Fibroblast of lung (primary cell): ENCODE measurements at places on chromosomes 2 and 18. TPM values are rescaled to one million over a fixed set of nuclear protein-coding genes. Genes with fewer than 3 reads are reported as not detected.

Gene CACNB4
- 0.66 and 2.1 TPM in 2 replicates for total RNA-seq

- H3K4me3 ChIP-seq: no peak overlapping the region
- H3K27ac ChIP-seq: no peak overlapping the region
- no peaks in the 10 kb centered on the region for H3K27me3 ChIP-seq
- DNase-seq: no peak
These were observed 25.1 kb downstream of the MARCHF7 start for GRCh38 chr2:159737292-159737916.

DNA sequence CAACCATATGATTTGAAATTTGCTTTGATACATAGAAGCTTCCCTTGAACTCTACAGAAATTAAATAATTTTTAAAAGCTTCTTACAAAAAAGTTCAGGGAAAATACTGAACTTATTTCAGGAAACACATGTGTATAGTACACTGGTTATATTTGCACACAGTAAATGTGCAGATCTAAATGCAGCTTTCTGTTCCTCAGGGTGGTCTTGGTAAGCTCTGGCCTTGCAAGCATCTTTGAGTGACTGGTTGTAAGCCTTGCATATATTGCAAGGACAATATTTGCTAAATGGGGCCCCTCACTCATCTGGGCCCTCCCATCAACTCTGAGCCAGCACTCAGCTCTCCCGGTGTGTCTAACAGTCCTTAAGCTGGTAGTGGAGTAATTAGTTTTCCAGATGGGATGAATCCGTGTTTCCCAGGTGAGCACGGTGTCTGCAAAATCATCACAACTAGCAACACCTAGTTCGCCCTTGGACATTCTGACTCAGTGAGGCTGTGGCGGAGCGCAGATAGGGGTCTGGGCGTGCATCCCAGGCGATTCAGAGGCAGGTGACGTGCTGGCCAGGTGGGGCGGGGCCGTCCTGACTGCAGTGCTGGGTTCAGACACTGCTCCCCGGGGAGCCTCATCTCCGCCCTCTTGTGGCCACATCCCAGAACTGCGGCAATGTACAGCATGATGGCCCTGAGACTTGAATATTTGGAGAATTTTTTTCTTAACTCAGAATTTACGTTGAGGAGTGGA lies 149.6 kb downstream of the MBP start:
- no peak overlapping the region for H3K27ac ChIP-seq
- no peaks in the 10 kb centered on the region for H3K36me3 ChIP-seq
- H3K27me3 ChIP-seq: no peaks in the 10 kb centered on the region

DNA sequence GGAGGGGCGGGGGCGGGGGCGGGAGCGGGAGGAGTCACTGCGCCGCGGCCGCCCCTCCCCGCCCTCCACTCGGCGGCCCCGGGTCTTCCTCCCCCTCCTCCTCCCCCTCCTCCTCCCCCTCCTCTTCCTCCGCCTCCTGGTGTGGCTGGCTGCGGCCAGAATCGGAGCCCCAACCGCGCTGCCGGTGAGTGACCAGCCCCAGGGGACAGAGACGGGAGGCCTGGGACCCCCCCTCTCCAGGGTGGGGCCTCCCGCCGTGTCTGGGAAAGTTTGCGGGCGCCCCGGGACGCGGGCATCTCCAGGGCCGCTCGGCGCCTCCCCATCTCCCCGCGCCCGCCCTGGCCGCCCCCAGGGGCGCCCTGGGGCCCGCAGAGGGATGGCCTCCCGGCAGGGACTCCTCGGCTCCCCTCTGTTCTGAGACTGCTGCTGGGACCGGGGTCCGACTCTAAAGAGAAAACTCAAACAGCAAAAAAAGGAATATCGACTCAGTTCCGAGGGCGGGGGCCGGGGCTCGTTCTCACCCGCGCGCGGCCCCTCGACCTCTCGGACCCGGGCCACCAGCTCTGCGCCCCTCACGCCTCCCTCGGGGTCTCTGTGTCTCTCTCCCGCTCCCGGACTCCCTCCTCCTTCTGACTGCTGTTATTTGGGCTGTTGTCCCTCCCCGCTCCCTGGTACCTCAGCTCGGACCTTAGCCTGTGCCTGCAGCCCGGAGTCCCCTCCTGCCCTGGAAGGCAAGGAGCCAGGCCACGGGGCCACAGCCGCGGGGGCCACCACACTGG lies at the start of gene STON1:
TSS of gene STON1 (plus strand) at position 122 of the 779 bp plus-strand sequence. CDS start 50,480 bp downstream, outside the sequence.
- peak; percentile 43 for DNase-seq
- no peaks in the 10 kb centered on the region for H3K36me3 ChIP-seq
- H3K27ac ChIP-seq: peak within 1 kb of the TSS; percentile 45
- H3K27me3 ChIP-seq: no peaks in the 10 kb centered on the region
- H3K4me3 ChIP-seq: peak within 1 kb of the TSS; percentile 70

GRCh38 chr2:120525056-120526046 lies 179.4 kb downstream of the INHBB start:
- DNase-seq: no peak
- no peaks in the 10 kb centered on the region for H3K4me1 ChIP-seq
- H3K27me3 ChIP-seq: peaks cover 57% of the 10 kb centered on the region
- H3K27ac ChIP-seq: no peak overlapping the region

DNA sequence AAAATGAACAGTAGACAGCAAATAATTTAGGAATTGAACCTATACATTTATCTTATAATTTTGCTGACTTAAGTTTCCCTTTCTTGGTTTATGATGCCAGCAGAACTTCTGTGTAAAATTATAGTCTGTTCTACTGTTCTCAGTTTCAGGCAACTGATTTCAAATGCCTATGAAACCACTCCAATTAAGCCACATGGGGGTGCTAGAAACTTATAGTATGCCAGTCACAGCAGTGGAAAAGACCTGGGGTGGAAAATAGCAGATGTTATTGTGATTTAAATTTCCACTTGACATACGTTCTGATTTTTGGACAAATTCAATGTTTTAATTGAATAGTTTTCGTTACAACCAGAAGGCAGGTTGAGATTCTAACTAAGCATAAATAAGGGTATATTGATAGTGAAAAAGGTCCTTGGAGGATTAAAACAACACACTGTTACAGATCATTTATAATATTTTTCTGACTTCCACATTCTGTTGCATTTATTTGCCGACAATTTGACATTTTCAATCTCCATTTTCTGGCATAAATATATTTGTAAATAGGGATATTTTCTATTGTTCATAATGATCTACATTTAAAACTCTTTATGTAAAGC lies 61.4 kb downstream of the CPS1 start:
- no peak overlapping the region for H3K4me3 ChIP-seq
- no peaks in the 10 kb centered on the region for H3K4me1 ChIP-seq
- H3K36me3 ChIP-seq: no peaks in the 10 kb centered on the region
- H3K27ac ChIP-seq: no peak overlapping the region
- DNase-seq: peak; percentile 58
- H3K27me3 ChIP-seq: no peaks in the 10 kb centered on the region

- DNase-seq: no peak
- no peaks in the 10 kb centered on the region for H3K27me3 ChIP-seq
- no peak overlapping the region for H3K4me3 ChIP-seq
- H3K36me3 ChIP-seq: no peaks in the 10 kb centered on the region
- no peak overlapping the region for H3K27ac ChIP-seq
These were observed 50.3 kb downstream of the NCK2 start for GRCh38 chr2:105794926-105795574.

DNA sequence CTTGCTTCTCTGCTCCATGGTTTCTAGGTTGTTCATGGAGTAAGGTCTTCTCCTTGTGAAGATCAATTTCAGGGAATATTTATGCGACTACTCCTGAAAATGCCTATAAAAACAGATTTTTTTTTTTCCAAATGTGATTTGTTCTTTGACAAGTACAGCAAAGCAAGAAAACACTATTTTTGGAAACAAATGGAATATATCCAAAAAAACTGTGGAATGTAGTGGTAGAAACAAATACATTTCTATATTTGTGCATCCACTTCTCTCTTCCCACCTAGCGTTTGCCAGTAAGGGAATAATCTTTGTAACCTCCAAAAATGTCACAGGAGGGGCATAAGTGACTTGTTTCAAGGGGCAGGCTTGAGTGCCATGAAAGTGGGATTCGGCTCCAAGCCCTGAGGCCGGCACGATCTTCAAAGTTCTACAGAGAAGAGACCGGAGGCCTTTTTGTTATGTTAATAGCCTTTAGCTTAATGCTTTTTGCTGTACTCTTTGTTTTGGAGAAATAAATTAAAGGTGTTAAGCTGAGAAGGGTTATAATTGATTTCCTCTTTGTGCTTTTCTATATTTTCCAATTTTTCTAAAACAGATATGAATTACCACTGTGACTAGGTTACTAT lies 200.6 kb downstream of the NRP2 start:
- H3K36me3 ChIP-seq: no peaks in the 10 kb centered on the region
- no peaks in the 10 kb centered on the region for H3K4me1 ChIP-seq
- no peak overlapping the region for H3K4me3 ChIP-seq
- no peak for DNase-seq

DNA sequence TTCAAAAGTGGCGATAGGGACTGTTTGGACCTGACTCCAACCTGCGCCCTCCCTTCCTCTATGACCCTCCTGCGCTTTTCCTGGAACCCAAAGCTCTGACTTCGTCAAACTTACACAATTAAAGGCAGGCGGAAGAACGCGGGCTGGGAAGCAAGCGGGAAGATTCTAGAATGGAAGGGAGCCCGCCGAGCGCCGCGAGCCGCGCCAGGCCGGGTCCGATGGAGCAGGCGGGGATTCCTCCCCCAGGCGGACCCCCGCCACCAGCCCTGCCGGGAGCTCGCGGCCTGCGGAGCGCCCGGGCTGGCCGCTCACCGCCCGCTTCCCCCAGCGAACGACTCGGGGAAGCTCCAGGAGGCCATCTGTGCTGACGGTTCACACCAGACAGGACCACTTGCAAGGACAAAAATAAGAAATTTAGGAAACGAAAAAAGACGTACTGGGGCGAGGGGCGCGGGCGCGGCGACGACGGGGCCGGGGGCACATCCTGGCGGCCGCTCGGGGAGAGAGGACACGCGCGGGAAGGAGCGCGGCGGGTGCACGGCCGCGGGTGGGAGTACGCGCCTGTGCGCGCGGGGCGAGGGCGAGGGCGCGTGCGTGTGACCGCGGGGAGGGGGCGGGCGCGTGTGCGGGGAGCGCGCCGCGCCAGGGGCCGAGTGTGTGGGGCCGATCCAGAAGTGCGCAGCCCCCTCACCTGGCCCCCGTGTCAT lies 1.1 kb upstream of the SALL3 start:
- H3K4me1 ChIP-seq: no peaks in the 10 kb centered on the region
- H3K27ac ChIP-seq: no peak overlapping the region
- H3K4me3 ChIP-seq: no peak overlapping the region
- peaks cover 37% of the 10 kb centered on the region for H3K27me3 ChIP-seq
- no peaks in the 10 kb centered on the region for H3K36me3 ChIP-seq

DNA sequence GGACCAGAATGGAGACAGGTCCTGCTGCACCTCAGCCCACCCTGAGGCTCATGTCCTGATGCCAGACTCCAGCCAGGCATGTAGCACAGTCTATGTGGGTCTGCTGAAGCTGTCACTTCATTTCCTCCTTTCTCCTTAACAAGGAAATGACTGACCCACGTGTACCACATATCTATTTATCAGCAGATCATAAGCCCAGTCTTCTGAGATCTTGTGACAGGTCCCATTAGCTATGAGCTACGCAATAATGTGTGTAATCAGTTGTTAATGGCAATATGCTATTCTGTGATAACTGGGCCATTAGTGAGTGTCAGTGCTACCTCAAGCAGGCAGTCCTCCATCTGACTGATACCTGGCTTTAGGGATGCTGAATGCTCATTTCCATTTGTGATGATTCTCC lies 615.3 kb downstream of the BCL11A start:
- H3K4me1 ChIP-seq: no peaks in the 10 kb centered on the region
- H3K27ac ChIP-seq: no peak overlapping the region
- no peaks in the 10 kb centered on the region for H3K36me3 ChIP-seq
- no peaks in the 10 kb centered on the region for H3K27me3 ChIP-seq
- no peak for DNase-seq

- no peaks in the 10 kb centered on the region for H3K27me3 ChIP-seq
- no peaks in the 10 kb centered on the region for H3K36me3 ChIP-seq
- DNase-seq: peak; percentile 83
- no peaks in the 10 kb centered on the region for H3K4me1 ChIP-seq
- no peak overlapping the region for H3K4me3 ChIP-seq
These were observed 146.7 kb downstream of the PDE1A start for GRCh38 chr2:182280118-182280517.

- no peaks in the 10 kb centered on the region for H3K27me3 ChIP-seq
- H3K4me3 ChIP-seq: no peak overlapping the region
These were observed 55.7 kb downstream of the INO80C start for GRCh38 chr18:35441857-35442595.

DNA sequence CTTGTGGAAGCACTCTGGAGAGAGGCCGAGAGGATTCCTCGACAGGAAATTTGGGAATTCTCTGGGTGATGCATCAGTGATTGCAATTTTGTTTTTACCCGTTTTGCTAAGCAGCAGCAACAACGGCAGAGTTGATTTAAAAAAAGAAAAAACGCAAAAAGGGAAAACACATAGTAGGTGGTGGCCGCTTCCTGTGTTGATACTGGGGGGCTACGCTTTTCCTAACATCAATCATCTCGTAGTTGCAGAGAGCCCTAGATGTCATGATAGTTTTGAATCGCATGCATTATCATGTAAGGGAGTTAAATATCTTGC lies 271 bp upstream of the RBM43 start:
- peaks cover 5% of the 10 kb centered on the region for H3K4me1 ChIP-seq
- peak overlapping the region; percentile 85 for H3K4me3 ChIP-seq
- H3K27ac ChIP-seq: peak overlapping the region; percentile 97
- no peaks in the 10 kb centered on the region for H3K36me3 ChIP-seq

DNA sequence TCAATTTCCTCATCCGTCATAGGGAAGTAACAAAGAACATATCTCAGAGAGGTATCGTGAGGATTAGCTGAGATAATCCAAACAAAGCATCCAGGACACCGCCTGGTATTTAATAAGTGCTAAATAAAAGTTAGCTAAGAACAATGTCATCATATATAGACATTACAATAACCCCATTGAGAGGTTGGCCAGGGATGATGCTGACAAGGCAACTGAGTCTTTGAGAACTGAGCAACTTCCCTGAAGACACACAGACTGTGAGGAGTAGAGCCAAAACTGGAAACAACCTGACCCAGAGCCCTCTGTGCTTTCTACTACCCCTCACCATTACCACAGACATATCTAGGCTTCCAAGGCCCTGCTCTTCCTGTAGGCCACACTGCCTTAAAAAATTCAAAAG lies 1.6 kb upstream of the DCTN1 start:
- no peak for DNase-seq
- H3K4me3 ChIP-seq: no peak overlapping the region
- peaks cover 8% of the 10 kb centered on the region for H3K4me1 ChIP-seq

- no peak for DNase-seq
- H3K36me3 ChIP-seq: no peaks in the 10 kb centered on the region
- no peaks in the 10 kb centered on the region for H3K27me3 ChIP-seq
- H3K4me3 ChIP-seq: no peak overlapping the region
- no peaks in the 10 kb centered on the region for H3K4me1 ChIP-seq
These were observed 44.3 kb upstream of the ZDBF2 start for GRCh38 chr2:206230060-206230762.

DNA sequence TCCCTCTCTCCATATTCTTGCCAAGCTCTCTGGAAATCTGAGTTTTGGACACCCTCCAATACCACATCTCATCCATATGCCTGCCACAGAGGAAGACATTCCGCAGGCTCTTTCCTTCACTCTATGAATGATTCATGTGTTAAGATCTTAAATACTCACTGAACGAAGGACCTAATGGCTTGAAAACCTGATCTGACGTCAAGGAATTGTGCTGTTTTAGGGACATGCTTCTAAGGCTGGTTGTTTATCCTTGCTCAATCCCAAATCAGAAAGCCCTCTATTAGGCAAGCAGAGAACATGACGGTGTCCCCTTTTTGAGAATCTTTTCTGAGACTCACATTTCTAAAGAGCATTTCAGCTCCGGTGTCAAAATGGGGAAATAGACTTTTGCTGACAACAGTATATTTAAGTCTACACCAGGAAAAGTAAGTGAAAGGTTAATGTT lies 83.7 kb upstream of the GALNT5 start:
- H3K4me1 ChIP-seq: peaks cover 12% of the 10 kb centered on the region
- no peaks in the 10 kb centered on the region for H3K27me3 ChIP-seq
- H3K27ac ChIP-seq: peak overlapping the region; percentile 89
- DNase-seq: peak; percentile 100
- peak overlapping the region; percentile 19 for H3K4me3 ChIP-seq
- H3K36me3 ChIP-seq: no peaks in the 10 kb centered on the region
